ENCODE measurements at places on chromosomes 4 and X.
A peak's percentile ranks its signal among the peaks of the same experiment; 100 is the strongest.

DNA sequence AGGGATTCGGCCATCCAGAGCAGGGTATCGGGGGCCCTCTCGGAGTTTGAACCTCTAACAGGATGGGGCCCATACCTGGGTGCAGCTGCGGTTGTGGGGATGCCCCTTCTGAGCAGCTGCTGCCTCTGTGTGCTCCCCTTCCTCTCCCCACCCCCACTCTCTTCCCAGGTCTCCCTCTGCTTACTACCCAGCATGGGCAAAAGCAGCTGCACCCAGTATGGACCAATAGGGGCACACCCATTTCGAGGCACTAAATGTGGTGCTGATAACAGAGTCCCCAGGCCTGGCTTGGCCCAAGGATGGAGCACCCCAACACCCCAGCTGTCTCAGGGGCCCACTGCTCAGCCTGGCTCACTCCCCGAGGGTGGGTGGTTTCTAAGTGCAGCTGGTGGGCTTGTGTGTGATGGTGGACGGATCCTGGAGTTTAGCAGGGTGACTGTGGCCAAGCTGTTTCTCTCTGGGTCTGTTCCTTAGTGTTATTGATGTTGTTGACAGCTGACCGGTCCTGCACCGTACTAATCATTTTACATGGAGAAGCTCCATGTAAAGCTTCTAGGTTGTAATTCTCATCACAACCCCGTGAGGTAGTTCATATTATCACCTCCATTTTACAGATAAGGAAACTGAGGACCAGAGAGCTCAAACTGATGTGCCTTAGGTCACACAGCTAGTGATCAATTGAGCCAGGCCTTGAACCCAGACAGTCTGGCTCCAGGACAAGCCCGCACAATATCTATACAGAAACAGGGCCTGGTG is 13.1 kb upstream of the KIAA0232 start:
- no peak for DNase-seq

- DNase-seq: peak; percentile 29
Observed at GRCh38 chr4:109302361-109303139, at the start of gene COL25A1. Gene COL25A1 (minus strand): TSS chr4:109302658.

DNA sequence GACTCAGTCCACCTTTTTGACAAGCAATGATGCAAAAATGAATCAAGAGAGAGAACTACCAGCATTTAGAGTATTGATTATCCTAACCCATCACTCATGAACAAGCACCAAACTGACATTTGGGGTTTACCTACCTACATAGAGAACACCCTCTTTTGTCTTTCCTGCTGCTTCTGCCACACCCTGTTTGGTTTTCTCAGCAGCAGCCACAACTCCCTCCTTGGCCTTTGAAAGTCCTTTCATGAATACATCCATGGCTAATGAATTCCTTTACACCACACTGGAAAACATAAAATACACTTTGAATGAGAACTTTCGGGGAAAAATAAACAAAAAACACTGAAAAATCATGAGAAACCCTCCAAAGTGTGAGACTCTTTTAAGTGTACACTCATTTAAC is 1.5 kb downstream of the SNCA start:
- no peak for DNase-seq

DNA sequence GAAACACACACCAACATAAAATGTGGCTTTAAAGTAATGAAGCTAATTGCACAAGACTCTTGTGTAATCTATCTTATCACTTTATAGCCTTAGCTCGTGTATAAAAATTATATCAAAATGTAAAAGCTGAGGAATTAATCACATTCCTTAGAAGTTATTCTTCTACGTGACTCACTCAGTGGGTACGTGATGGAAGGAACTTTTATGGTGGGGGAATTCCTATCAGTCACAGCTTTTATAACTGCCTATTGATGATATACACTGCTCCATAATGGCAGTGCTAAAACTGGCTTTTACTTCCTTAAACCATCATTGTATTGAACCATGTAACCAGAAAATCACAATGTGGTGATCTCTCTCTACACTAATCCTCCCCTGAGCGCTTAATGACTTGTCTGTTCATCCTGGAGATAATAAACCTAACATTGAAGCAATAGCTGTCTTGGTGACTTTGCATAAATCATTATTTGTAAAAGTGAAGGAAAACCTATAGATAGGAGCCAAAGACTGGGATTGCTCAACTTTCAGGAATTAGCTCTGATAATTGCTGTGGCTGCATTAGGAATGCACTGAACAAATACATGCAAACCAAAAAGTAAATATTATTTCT is 276.7 kb downstream of the GBA3 start:
- DNase-seq: peak; percentile 48

DNA sequence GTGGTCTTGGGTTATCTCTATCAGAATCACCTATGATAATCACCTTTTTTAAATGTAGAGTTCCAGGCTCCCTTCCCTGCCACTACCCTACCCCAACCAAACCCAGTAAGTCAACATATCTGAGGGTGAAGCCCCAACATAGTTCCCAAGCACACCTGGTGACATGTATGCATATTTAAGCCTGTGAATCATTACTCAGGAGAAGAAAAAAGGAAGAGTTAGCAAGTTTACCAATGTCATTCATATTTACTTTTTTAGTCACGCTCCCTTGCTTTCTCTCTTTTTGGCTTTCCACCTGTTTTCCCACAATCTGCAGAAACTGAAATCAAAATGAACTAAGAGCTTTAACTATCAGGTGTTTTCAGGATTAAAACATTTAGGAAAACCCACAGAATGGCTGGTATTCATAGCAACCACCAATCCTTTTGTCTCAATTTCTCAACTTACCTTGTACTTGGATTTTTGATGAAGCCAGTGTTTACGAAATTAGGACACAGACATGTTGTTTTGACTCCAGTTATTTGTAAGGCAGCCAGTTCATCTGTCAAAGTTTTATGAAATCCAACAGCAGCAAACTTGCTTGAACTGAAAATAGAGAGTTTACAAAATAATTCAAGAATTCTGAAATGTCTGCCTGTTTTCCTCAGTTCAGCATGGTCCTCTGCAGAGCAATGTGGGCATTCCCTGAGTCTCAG is 34.0 kb downstream of the HSD17B11 start:
- DNase-seq: peak; percentile 18

DNA sequence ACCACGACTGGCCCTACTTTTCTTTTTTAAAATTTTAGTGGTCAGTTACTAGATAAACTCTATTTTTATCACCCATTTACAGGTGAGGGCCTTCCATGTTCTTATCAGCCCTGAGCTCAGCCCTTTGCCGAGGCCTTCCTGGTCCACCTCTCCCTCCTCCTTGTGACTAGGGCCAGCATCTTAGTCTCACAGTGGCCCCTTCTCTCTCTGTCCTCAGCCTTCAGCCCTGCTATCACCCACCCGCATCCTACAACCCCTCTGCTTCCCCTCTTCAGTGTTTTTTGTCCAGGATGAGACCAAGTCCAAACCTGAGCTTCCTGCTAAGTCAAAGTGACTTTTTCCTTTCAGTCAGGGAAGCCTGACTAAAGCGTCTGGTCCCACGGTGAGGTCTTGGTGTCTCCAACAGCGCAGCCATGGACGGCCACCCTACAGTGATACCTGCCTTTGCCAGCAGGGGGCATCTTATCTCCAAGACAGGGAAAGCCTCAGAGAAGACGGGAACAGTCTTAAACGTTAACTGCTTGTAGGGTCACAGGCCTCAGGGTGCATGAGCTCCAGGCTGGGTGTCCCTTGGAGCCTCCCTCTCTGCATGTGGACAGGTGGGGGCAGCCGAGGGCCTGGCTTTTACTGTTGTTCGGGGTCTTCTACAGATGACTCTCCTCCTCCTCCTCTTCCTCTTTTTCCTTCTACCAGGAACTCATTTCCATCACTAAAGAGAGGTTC is 11.7 kb upstream of the GAGE10 start:
- peak; percentile 47 for DNase-seq

DNA sequence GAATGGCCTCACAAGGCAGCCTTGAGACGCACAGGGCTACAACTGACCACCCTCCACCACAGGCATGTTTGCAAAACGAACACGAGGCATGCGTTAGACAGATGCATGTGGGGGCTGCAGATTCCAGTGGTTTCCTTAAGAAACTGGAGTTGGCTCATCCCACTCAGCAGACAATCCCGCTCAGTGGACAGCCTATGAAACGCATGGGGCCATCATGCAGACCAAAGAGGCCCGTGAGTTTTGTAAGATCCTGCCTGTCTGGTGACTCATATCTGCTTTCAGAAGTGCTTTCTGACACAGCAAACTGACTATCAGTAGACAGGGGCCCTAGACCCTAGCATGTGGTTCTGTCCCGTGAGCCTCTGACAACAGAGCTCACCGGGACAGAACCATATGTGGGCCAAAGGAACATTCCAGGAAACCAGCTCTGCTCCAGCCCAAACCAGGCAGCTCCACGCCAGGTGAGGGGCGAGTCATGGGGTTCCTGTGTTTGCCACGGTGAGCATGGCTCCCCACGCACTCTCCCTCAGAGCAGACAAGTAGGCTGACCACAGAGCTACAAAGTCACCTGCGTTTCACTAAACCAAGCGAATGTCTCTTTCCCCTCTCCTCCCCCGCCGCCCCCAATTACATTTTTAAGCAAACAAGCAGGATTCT is 74.4 kb downstream of the MTMR1 start:
- DNase-seq: peak; percentile 93

- peak; percentile 98 for DNase-seq
Observed at GRCh38 chr4:142817442-142817841, 28.7 kb downstream of the INPP4B start.

DNA sequence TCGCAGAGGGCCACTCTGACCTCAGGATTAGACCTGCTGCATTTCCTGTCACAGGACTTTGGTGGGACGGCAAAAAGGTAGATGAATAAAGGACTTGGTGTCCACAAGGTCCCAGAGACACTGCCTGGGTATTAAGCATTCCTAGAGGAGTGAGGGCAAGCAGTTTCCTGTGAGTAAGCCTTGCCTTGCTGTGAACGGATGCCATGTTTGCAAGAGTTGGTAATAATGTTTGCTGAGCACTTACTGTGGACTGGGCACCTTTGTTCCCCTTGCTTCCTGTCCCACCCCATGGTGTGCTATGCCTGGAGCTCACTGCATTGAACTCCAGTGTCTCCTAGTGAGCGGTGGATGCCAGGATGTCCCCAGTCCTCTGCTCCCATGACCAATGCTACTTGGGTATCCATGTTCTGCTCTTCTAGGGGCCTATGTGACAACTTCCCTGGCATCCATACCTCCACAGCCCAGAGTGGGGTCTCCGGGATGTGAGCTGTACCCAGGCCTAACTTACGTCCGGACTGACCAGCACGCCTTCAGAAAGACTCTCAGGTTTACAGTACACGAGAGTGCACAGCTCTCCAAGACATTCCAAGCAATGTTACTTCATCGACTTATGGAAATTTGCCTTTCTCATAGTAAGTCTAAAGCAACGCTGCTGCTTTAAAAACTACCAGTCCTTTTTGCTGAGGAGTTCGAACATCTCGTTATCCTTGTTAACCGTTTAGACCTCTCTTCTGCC is 95.5 kb upstream of the MSX1 start:
- DNase-seq: peak; percentile 43

DNA sequence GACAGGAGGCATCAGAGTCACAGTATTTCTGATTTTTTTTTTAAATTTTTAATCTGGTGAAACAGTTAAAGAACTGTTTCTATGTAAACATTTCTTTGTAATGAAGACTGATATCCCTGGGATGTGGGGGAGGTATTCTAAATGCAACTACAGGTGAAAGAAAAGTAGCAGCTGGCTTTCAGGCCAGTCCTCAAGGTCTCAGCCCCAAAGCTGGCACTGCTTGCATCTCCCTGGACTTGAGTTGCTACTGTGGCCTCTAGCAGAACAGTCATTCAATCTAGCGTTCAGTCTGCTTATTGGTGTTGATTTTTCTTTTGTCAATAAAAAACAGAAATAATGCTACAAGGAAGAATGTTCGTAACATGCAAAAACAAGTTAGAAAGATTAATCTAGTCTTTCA is 4.9 kb downstream of the MBNL3 start:
- DNase-seq: no peak

DNA sequence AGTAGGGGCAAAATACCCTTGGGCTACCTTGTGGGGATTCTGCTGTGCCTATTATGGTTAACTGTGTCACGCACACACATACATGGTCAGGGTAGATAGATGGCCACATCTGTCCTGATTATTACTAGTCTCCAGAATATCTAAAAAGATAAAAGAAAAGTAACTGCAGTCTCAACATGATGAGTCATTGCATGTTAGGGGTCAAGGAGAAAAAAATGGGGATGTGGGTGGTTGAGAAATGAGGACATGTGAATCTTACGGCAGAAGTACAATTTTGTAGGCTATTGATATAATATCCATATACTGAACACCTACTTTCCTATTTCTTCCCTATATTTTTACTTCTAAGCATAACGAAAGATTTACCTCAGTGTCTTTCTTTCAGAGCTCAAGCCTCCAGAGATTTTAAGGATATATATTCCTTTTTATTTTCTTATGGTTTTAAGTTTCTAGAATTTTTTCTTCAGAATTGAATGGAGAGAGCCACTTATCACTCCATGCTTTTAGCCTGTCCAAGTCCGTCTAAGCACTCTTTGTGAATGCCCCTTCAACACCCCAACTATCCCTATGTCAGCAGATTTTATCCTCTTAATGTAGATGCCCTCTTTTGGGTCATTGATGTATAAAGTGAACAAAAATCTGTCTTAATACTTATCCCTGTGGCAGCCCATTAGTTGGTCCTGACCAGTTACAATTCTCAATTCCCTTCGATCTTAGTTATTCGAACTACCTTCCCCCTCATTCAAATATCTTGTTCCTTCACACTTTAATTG is 642.2 kb downstream of the IQCM start:
- DNase-seq: no peak

DNA sequence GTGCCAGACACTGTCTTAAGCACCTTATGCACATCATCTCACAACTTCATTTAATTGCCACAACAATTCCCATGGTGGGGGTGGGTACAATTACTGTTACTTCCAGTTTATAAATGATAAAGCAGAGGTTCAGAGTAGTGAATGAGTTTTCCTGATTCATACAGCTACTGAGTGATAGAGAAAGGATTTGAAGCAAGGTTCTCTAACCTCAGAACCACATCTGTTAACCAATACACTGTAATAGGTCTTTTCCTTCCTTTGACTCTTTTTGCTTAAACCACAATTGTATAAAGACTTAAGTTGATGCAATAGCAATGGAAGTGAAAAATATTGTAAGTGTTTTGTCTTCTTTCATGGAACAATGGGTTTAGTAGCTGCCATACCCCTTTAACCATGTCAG is 43.5 kb upstream of the PAK3 start:
- DNase-seq: no peak

GRCh38 chrX:10653302-10653701 is 32.9 kb upstream of the MID1 start:
- DNase-seq: no peak

- DNase-seq: peak; percentile 79
Observed at GRCh38 chr4:1579001-1579900, 104.9 kb downstream of the FAM53A start.

DNA sequence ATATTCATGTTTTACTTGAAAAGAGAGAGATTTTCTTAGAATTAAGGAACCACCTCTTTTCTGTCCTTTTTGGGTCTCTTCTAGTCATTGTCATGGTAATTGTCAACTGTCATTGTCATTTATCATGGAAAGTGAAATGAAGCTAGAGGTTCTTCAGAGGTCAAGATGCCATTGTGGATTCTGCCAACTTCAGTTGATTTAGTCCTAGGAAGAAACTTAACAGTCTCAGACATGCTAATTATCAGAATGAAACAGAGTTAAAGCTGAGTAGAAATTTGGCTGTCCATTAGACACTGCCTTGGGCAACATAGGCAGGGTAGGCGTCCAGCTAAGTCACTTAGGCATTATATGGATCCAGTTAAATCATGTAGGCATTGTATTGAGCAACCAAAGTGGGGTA is 796.1 kb upstream of the ADGRL3 start:
- no peak for DNase-seq

Data from AG10803 (cell line).